ENCODE measurements at places on chromosomes 2 and 18.

DNA sequence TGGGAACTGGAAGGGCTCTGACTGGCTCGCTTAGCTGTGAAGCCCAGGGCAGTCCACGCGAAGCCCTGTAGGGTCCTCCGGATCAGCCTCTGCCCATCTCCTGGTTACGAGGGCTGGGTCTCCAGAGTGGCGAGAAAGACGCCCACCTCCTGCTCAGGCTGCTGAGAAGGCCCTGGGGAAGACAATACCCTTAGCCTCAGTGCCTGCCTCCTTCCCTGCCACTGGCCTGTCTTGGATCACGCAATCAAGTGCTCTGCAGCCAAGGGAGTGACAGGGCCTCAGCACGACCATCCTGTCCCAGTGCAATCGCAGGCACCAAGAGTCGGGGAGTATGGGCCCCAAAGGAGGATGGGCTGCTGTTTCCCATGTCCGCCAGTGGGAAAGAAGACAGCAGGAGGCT is 165.7 kb upstream of the GLI2 start:
- DNase-seq = no peak

GRCh38 chr2:210049831-210050230 is 47.4 kb downstream of the RPE start:
- no peak for DNase-seq

- peak; percentile 36 for DNase-seq
These were observed 246.8 kb downstream of the DYSF start for GRCh38 chr2:71700041-71700657.

DNA sequence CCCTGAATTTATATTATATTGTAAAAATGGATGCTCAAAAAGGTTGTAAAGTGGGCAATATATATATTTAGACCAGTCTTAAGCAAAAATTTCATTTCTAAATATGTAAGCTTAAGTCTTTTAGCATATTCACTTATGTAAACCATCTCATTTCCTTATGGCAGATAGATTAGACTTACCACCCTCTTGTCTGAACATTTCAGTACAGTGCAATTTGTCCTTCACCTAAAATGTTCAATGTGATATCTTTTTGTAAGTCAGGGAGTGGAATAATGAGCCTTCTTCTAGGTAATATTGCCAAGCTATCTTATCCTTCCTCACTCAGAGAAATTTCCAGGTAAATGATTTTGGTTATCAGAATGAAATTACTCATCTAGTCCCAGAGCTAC is 92.3 kb downstream of the KLF7 start:
- no peak for DNase-seq

- peak; percentile 22 for DNase-seq
These were observed 205.4 kb downstream of the HDAC4 start for GRCh38 chr2:239195318-239195871.

GRCh38 chr2:22153931-22154613 is 1030.3 kb downstream of the TDRD15 start:
- DNase-seq = no peak

- no peak for DNase-seq
These were observed 91.5 kb downstream of the MREG start for GRCh38 chr2:215921895-215922294.

DNA sequence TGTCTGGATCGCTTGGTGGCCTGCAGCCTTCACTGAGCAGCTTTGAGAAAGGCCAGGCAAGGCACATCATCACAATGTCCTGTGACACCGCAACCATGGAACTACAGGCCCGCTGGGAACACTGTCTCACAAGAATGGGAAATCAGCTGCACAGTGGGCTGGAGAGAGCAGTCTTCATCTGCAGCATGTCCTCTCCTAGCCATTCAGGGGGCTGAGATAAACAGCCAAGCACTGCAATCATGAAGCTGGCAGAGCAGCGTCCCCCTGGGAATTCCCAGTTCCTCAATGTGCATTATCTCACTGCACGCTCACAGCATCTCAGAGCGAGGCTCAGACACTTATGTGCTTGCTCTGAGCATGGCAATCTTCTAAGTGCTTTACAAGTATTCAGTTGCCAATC is 1.9 kb downstream of the CMPK2 start:
- no peak for DNase-seq

DNA sequence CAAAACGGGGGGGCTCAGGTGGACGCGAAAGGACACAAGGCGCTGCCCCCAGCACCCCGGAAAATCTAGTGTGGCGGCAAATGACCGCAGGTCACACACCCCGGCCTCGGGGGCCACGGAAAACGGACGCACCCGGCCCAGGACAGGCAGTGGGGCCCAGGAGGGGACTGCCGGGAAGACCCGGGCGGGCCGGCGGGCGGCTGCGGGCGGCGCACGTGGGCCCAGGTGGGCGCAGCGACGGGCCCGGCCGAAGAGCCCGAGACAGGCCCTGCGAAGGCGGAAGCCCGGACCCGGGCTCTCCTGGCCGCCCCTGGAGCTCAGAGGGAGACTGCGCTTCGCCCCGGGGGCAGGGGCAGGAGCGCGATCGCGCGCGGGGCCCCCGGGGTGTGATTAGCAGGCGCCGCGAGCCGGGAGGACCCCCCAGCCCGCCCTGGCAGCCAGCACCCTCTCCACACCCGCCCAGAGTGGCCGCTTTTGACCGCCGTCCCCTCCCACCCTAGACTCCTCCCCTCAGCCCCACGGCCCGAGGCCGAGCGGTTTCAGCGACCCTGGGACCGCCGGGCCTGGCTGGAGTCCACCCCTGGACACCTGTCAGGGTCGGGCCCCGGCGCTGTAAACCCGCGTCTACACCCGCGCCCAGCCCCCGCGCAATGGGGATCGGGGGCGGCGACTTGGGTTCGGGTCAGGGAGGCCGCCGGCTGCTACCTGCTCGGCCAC is 773 bp downstream of the MBP start:
- peak; percentile 63 for DNase-seq

DNA sequence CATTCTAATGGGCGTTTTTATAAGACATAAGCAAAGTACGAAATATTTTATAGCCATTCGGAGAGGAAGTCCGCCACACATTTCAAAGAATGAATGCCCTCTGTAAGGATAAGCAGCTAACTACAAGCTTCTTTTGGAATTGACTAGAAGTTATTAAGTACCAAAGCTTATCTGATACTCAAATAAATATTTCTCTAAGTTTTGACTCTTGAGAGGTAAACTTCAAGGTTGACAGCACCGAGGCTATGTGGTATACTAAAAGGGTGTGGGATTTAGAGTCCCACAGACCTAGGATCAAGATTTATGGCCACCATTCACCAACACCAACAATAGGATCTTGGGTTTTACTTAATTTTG is 48.1 kb upstream of the MSH2 start:
- DNase-seq = no peak

DNA sequence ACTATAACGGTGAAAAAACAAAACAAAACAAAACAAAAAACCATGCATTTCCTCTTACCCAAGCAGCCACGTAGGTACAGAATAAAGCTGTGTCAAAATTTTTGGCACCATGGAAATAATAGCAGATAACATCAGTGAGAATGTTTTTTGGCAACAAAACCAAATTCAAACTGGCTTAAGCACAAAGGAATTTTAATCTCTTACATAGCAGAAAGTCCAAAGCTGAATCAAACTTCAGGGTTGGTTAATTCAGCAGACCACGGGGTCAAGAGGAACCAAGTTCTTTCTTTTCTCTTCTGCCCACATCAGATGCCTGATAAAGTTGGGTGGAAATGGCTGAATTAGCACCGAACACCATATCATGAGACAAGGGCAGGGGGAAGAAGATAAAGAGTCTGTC is 129.5 kb downstream of the PAX3 start:
- no peak for DNase-seq

- no peak for DNase-seq
These were observed 22.3 kb downstream of the PECR start for GRCh38 chr2:216059233-216059834.

GRCh38 chr2:203887677-203888076 is 20.1 kb downstream of the CTLA4 start:
- no peak for DNase-seq

- DNase-seq = no peak
These were observed 17.8 kb downstream of the RNF144A start for GRCh38 chr2:6934758-6935651.

DNA sequence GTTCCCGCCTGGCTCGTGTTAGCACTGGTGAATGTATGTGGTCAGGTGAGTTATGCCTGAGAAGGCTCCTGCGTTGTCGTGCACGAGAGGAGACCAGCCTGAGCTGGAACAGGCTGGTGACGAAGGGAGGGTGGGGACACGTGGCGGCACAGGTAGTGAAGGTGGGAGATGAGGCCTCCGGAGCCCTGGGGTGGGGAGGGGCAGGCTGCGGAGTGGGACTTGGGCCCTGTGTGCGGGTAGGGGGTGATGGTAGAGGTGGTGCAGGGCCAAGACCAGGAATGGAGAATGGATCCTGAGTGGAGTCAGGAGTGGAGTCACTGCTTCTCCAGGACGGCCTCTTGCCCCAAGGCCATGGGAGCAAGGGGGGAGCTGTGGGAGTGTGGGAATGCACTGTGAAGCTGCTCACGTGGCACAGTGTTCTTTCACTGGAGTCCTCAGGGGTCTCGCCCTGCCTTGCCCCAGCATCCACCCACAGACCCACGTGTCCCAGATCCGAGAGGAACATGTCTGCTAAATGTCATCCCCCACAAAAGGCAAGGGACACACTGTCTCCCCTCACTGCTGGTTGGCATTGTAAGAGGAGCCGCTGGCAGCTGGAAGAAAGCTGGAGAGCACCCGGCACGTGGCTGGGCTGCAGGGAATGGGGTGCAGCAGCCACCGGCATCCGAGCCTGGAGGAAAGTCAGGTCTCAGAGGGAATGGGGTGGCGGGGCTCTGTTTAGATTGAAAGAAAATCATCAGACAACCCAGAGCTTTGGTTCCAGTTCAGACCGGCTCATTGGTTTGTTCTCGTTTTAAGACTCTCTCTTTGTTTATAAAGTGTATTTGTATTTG is 63.7 kb downstream of the CYP26B1 start:
- no peak for DNase-seq

- no peak for DNase-seq
These were observed 117.6 kb downstream of the CAPN13 start for GRCh38 chr2:30689496-30690125.

GRCh38 chr2:132730611-132731010 is 60.6 kb upstream of the LYPD1 start:
- DNase-seq = no peak

DNA sequence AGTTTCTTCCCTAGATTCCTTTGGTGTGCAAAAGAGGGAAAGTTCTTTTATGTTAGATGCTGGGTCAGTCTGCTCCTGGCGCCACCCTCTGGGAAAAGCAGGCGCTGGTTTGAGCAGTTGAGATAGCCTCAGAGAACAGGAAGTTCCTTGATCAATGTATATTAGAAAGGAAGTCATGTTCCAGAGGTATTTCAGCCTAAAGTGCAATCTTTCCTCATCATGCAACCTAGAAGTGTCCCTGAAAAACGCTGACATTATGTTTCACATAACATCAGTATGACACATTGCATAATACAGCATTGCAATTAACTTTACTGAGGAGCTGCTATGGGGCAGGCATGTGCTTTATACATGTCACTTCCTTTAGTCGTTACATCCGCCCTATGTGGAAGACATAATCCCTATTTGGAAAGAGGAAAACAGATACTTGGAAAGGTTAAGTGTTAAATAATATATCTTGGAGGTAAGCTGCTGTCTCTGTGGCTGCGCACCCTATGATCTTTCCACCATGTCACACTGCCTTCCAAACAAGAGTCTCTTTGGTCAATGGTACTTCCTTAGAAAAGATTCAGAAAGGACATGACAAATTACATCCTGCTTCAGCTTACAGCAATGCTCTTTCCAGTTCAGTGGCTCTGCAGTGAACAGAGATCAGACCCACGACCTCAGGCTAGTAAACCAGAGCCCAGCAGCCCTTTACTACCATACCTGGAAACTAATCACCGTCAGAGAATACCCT is 369.7 kb downstream of the RAD51AP2 start:
- no peak for DNase-seq

GRCh38 chr2:227163998-227164762 is at the start of the genes COL4A3 and COL4A4:
COL4A3 (plus strand) TSS chr2:227164624; CDS start chr2:227164727, 103 bp downstream.
COL4A4 (minus strand) TSS chr2:227164205; CDS start chr2:227147483, 16,722 bp downstream.
- peak; percentile 38 for DNase-seq

- no peak for DNase-seq
These were observed 249.8 kb downstream of the CYP26B1 start for GRCh38 chr2:71897836-71898235.

GRCh38 chr2:45699032-45699658 is 47.7 kb downstream of the PRKCE start:
- DNase-seq = no peak

GRCh38 chr2:154291511-154291910 is 407.0 kb upstream of the KCNJ3 start:
- DNase-seq = no peak

GRCh38 chr2:47601568-47601967 is 181.4 kb upstream of the MSH6 start:
- no peak for DNase-seq

DNA sequence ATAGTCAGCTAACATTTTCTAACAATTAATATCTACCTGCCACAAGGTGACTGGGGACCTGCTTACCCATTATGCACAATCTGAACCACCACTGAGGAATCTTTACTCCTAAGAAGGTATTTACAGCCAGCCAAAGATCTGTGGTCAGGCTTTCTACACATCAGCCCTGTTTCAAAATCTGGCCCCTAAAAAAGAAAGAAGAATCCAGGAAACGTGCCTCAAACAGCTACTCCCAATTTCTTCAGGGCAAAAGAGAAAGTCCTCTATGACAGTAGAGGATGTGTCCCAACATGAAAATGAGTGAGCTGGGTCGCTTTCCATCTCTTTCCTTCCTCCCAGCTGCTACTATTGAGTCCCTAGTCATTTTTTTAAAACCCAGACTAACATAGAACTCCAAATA is 79.5 kb downstream of the EPB41L3 start:
- no peak for DNase-seq

DNA sequence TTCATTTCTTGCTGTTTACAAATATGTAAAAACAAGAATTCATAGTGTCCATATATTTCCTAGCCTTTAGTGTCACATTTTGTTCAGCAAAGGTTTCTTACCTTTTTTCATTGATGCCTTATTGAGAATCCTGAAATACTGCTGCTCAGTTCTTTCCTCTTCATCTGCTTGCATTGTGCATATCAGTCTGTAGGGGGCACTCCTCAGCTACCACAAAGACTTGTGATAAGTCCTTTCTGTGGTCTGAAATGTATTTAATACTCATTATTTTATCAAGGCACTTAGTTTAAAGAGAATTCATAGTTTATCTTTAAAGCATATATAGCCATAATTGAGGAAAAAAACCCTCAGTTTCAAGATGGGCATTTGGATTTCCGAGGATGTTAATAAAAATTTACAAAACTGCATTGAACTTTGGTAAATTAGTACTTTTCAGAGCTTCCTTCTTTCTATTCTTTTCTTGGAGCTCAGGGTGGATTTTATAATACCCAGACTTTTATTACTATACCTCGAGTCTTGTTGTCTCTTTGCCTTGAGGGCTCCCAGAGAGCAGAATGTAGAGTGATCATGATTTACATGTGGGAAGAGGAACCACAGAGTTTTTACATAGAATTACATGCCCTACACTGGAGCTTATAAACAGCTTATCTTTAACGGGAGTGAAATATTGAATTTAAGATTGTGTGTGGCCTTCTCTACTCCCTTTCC is 570.1 kb downstream of the PLCL1 start:
- DNase-seq = peak; percentile 38

Data from left hindlimb (tissue), 1 donor.